Activated CD4-positive, alpha-beta T cell treated with anti-CD3 and anti-CD28 coated beads for 1 hour (primary cell): ENCODE measurements at places on chromosomes 3 and 15.

DNA sequence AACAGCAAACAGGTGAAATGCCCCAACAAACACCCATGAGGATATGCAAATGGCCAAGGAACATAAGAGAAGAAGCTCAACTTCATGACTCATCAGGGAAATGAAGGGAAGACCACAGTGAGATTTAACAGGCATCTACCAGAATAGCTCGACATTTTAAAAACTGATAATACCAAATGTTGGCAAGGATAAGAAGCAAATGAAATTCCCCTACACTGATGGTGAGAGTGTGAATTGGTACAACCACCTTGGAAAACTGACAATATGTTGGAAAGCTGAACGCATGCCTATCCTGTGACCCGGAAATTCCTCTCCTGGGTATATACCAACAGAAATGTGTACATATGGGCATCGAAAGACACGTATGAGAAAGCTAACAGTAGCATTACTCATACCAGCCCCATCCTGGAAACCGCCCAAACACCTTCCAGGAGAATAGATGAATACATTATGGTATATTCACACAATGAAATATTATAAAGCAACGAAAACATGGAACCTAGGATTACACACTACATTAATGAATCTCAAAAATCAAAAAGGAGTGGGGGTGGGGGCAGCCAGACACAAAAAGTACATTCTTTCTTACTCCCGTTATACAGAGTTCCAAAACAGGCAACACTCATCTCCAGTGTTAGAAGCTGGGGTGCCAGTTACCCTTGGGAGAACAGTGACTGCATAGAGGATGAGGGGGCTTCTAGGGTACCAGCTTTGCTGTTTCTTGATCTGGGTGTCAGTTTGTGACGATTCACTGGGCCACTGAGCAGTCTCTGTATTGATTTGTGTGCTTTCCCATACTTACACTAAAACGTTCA lies 16.9 kb downstream of the RFTN1 start:
- no peak for DNase-seq

- no peak for DNase-seq
Observed at GRCh38 chr15:80508783-80509182, 104.6 kb downstream of the ARNT2 start.

DNA sequence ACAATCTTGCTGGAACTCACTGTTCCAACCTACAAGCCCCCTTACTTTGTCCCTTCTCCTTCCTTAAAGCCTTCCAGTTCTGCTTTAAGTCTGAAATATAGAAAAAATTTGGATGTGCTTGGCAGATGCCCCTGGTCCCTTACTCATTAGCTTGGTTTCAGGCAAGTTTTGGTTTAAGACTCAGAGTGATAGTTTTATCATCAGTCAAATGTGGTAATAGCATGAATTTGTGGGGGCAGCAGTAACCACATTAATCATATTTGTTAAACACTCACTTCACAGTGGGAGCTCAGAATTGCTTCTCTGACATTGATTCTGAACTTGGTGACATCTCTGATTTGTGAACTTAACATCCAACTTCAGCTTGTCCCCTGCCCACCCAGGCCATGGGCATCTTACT lies 58.3 kb upstream of the ALDH1A3 start:
- no peak for DNase-seq

- no peak for DNase-seq
Observed at GRCh38 chr15:80436511-80437307, 32.5 kb downstream of the ARNT2 start.

- DNase-seq: no peak
Observed at GRCh38 chr3:116111765-116112164, 333.5 kb downstream of the LSAMP start.

DNA sequence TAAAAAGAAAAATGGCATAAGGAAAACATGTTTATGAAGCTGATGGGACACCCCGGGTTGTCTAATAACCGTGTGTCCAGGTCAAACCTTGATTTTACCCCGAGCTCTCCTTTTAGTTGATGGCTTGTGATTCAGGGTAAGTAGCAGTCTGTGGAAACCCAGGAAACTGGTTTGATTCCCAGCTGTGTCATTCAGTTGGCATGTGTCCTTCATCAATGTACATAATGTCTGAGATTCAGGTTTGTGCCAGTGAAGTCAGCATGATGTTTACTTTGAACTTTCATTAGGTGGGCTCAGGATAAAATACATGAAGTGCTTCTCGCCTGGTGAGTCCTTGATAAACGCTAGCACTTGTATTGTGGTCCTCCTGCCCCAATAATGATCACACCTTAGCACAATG lies 4.3 kb upstream of the COPG1 start:
- DNase-seq: no peak

- DNase-seq: no peak
Observed at GRCh38 chr3:70464876-70465275, 152.4 kb upstream of the MDFIC2 start.

GRCh38 chr15:45377609-45378148 lies 665 bp downstream of the GATM start:
- no peak for DNase-seq

DNA sequence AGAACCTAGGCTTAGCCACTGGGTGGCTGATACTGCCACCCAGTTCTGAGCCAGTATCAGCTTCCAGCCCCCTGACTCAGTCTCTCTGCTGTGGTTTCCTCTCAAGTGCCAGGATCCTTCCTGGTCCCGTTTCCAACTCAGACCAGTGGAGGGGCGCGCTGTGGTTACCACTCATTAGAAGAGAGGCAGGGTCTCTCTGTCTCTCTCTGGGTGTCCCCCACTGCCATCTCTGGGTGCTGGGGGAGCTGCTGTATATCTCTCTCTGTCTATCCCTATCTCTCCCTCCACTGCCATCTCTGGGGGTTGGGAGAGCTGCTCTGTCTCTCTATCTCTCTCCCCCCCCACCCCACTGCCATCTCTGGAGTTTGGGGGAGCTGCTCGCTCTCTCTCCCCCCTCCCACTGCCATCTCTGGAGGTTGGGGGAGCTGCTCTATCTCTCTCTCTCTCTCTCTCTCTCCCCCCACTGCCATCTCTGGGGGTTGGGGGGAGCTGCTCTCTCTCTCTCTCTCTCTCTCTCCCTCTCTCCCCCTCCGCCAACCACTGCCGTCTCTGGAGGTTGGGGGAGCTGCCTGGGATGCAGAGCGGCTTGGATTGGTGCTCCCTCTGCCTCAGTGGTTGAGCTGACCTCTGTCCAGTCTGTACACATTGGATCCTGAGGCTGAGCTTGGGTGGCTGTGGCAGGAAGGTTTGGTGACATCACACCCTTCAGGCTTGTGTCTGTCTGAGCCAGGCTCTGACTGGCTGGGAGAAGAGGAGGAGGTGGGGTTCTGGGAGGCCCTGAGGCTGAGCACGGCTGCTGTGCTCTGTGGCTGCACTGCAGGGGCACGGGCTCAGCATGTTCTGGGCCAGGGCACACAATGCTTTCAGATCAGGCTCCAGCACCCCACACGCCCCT lies 98.9 kb downstream of the APBA2 start:
- DNase-seq: no peak

DNA sequence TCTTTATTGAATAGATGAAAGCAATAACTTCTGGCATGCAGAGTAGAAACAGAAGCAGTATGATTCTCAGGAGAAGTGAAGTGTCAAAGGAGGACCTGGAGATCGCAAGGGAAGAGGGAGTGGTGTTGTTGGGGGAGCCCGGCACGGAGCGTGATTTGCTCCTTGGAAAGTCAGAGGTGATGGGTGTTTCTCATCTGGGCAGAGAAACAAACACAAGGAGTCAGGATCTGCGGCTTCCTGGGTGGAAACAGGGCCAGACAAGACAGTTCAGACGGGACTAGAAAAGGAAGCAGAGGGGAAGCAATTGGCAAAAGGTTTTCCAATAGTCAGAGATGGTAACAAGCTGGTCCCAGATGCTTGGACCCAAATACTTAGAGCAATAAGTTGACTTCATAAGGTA lies 34.4 kb upstream of the CCDC80 start:
- no peak for DNase-seq

DNA sequence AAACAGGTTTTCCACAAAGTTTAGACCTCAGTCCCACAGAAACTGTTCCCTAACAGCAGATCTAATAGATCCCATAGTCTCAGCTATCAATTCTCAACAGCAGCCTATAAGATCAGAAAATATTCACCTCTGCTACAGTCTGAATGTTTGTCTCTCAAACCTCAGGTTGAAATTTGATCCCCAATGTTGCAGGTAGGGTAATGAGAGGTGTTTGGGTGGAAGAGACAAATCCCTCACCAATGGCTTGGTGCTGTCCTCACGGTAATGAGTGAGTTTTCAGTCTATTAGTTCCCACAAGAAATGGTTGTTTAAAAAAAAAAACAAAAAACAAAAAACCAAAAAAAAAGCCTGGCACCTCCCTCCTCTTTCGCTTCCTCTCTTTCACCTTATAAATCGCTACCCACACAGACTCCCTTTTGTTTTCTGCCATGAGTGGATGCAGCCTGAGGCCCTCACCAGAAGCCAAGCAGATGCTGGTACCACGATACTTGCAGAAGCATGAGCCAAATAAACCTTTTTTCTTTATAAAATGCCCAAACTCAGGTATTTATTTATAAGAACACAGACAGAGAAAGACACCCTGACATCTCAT lies 14.2 kb downstream of the ZNF280D start:
- no peak for DNase-seq
